ENCODE measurements at places on chromosomes 11 and 22.

- no peak for DNase-seq
Observed at GRCh38 chr11:17369094-17369493, 17.5 kb downstream of the NCR3LG1 start.

DNA sequence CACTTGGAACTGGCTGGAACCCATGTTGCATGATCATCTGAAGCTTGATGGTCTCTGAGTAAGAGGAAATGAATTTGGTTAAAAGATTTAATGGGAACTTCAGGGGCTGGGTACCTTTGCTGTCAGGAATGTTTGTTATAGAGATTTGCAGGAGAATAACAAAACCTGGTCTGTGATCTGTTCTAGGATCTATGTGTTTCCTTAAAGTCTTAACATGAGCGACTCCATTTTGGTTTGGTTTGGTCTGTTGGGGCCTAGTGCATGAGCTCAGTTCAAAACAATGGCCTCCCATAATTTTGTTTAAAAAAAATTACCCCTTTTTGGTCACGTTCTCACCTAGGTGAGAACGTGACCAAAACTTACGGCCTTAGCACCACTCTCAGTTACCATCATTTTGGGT, 28.1 kb downstream of the TSKU start:
- DNase-seq: no peak

DNA sequence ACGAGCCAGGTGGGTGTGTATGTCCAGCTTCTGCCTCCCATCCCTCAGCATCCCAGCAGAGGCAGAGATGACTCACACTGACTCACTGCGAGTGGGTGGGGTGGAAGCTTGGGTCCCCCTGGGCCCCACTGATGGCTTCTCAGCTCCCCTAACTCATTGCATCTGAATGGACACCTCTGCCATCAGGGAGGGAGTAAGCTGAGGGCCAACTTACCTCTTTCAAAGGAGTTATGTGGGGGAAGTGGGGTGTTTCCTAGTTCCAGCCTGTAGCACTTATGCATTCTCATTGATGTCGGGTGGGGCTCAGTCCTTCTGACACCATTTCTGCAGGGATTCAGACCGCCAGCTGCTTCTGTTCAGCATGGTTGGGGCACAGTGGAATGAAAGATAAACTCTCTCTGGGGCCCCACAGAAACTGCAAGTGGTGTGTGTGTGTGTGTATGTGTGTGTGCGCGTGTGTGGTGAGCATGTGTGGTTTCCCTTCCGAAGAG, 1425.8 kb downstream of the TBC1D22A start:
- no peak for DNase-seq

- DNase-seq: peak; percentile 80
Observed at GRCh38 chr11:18706330-18707243, 8.0 kb downstream of the TMEM86A start.

DNA sequence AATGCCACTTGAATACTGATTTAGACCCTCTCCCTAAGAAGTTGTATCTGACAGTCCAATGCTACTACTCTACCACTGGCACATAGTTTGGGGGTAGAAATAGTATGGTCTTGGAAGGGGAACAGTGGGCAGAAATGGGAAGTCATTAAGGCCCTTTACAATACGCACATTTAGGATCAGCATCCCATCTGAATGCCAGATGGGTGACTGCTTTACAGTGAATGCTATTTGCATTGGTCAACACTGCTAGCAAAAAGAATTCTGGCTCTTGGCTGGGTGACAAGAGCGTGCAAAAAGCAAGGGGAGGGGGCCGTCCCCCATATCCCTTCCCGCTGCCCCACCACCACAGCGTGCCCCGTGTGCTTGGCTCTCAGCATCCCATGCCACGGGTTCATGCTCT, 104.7 kb upstream of the BID start:
- no peak for DNase-seq

GRCh38 chr11:827146-827896, 398 bp upstream of the CRACR2B start:
- no peak for DNase-seq

- DNase-seq: peak; percentile 41
Observed at GRCh38 chr11:60377401-60378136, 763 bp upstream of the MS4A7 start.

DNA sequence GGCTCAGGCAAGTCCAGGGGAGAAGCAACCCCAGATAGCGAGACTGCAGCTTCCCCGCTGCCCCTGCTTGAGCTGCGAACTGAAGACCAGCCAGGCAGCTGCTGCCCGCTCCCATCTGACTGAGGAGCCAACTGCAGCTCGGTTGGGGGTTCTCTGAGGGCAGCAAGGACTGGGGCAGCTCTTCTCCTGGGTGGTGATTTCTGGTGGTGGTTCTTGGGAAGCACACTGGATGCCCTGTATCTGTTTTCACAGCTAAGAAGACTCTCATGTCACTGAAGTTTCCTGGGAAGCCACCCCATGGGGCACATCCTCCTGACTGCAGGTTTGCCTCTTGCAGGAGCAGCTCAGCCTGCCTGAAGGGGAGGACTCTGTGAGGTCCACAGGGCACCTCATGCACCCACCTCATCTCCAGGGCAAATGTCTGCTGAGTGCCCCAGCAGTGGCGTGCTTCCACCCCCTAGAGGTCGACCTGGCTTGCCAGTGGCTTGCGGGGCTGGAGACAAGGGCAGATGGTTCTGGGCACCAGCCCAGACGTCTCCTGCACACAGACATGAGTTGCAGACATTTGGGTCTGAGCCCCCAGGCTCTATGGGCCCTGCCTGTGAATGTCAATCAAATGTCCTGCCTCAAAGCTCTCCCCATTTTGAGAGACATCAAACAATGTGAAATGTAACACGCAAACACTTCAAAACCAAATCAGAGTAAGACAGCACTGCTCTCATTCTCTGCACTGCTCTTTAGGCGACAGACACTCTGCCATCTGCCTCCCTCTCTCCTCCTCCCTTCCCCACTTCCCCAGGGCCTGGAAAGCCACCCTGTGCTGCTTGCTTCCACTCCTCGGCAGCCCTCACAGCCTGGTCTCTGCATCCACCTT, 800.9 kb downstream of the BRD1 start:
- DNase-seq: no peak

All from left cardiac atrium (tissue), 4 donors.